ENCODE measurements at places on chromosomes 5 and 9.

DNA sequence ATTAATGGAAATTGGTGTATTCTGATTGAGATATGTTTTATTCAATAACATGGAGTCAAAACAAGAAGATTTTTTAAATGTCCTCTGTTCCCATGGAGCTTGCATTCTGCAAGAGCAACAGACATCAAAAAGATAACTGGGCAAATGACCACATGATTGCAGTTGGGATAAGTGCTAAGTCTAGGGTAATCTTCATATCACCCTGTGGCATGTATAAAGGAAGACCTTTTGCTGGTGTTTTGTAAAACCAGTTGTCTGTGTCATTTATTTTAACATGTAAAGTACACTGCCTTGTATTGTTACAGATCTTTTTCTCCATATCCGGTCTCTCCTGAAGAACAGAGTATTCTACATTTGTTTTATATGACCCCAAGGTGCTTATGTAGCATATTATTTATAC is 44.0 kb downstream of the PTCD2 start:
- peak; percentile 11 for DNase-seq

GRCh38 chr5:88203981-88204750 is 64.5 kb downstream of the TMEM161B start:
- DNase-seq = no peak

GRCh38 chr5:96072791-96073165 is 111.1 kb upstream of the ELL2 start:
- DNase-seq = no peak

GRCh38 chr5:24475101-24475500 is 169.7 kb downstream of the CDH10 start:
- no peak for DNase-seq

DNA sequence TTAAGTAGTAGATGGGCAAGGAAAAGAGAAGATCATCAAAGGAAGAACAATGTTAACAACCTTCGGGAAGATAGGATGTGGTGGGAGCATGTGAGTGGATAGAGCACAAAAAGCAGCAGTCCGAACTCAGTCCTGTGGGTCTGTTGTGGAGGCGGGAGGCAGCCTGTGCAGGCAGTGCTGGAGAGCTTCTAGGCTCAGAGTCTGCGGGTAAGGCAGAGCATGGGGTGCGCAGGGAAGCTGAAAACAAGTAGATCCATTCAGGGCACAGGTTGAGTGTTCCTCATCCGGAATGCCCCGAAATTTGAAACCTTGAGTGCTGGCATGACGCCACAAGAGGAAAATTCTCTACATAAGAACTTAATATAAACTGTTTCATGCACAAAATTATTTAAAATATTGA is 84.9 kb downstream of the PPIC start:
- no peak for DNase-seq

DNA sequence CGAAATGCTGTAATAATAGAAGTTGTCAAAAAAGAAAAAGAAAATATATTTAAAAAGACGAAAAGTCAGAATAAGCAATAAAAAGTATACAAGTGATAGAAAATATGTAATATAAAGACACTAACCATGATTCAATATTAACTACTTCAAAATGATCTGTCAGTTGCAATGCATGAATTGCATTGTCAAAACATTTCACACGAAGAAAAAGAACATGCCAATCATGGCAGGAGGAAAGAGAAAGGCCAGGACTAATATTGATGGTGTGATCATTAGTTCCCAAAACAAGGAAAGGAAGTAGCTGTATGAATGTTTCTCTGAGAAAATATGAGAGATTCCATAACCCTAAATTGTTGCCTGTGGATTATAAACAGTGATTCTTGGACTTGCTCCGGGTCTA is 7.4 kb upstream of the GRAMD2B start:
- no peak for DNase-seq

GRCh38 chr5:107401470-107402122 is 269.1 kb downstream of the EFNA5 start:
- DNase-seq = no peak

- DNase-seq = no peak
These were observed 183.1 kb upstream of the IER5L start for GRCh38 chr9:129361196-129361595.

DNA sequence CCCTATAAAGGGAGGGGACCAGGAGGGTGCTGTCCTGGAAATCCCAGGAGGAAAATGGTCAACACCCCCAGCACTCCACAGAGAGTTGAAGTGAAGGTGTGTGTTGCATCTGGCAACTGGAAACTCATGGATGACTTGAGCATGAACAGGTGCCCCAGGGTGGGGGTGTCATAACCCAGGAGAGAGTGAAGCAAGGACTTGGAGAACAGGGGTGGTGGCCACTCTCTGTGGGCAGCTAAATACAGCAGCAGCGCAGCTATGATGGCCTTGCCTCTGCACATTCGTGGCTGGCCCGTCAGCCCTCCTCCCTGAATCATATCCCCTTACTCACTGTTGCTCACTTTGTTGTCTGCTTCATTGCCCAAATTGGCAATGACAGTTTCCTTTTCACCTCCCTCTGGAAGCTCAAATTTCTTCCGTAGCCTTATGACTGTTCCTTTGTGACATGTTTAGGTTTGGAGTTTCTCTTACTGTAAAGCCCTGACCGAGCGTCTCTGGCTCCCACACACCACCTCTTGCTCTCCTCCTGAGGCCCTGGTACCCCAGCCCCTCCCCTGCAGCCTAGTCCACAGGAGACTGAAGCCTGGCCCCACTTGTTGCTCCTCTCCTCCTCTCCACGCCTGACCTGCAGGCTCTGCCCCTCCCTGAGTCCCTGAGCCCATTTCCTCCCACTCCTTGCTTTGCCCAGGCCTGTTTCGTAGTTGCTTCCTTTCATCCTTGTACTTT is 185.8 kb downstream of the CD180 start:
- DNase-seq = no peak

GRCh38 chr9:77457916-77458592 is 190.1 kb downstream of the GNA14 start:
- peak; percentile 83 for DNase-seq

DNA sequence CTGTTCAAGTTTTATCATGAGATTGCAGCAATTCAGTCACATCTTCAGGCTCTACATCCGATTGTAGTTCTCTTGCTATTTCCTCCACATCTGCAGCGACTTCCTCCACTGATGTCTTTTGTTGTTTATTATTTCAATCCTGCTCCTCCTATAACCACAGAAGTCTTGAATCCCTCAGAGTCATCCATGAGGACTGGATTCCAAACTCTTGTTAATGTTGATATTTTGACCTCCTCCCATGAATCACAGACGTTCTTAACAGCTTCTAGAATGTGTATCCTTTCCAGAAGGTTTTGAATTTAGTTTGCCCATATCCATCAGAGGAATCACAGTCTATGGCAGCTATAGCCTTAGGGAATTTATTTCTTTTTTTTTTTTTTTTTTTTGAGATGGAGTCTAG is 3.6 kb downstream of the FBXO38 start:
- no peak for DNase-seq

- no peak for DNase-seq
These were observed 64.6 kb upstream of the GABRA1 start for GRCh38 chr5:161783297-161783696.

GRCh38 chr5:72353046-72353445 is 32.9 kb downstream of the PTCD2 start:
- no peak for DNase-seq
